Gastrocnemius medialis (tissue), 4 donors: ENCODE measurements at places on chromosomes 11 and 22. TPM values are rescaled to one million over a fixed set of nuclear protein-coding genes. Genes with fewer than 3 reads are reported as not detected.

DNA sequence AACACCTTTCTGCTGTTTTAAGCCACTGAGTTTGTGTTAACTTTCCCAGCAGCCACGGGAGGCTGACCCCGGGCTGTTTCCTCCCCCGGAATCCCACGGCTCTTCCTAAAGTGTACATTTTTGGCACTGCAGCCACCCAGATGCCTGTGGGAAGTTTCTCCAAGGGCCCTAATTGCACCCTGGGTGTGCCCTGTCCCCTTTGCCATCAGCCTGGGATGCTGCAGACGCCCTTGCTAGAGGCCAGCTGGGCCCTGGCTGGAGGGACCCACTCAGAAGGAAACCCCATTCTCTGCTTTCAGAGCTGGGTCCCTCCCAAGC is 883.3 kb downstream of the BRD1 start:
- H3K36me3 ChIP-seq, result no peaks in the 10 kb centered on the region
- H3K4me1 ChIP-seq, result no peaks in the 10 kb centered on the region
- H3K27ac ChIP-seq, result no peak overlapping the region
- DNase-seq, result no peak

DNA sequence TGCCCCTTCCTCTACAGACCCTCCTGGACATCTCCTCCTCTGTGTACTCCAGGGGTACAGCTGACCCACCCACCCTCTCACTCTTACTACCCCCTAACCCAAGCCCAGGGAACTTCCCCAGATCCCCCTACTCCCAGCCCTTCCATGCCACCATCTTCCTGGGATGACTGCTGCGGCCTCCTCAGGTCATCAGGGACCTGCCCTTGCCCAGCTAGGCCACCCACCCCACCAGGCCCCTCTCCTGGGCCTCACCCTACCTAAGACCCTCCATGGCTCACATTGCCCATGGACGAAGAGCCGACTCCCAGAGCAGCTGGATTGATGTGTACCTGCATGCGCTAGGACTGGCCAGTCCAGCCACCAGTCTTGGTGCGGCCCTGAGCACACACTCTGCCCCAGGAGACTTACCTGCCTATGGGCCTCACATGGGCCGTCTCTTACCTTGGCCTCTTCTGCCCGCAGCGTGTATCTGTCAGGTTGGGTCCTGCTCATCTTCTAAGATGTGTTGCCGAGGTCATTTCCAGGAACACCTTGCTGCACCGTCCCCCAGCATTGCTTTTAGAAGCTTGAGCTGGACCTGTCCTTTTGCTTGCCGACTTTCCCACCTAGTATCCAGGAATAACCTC is 2.0 kb upstream of the CLDN5 start:
- H3K4me3 ChIP-seq, result no peak overlapping the region
- no peak for DNase-seq
- peaks cover 26% of the 10 kb centered on the region for H3K27me3 ChIP-seq
- H3K36me3 ChIP-seq, result no peaks in the 10 kb centered on the region
- H3K4me1 ChIP-seq, result peaks cover 8% of the 10 kb centered on the region
- H3K27ac ChIP-seq, result peak overlapping the region; percentile 85

DNA sequence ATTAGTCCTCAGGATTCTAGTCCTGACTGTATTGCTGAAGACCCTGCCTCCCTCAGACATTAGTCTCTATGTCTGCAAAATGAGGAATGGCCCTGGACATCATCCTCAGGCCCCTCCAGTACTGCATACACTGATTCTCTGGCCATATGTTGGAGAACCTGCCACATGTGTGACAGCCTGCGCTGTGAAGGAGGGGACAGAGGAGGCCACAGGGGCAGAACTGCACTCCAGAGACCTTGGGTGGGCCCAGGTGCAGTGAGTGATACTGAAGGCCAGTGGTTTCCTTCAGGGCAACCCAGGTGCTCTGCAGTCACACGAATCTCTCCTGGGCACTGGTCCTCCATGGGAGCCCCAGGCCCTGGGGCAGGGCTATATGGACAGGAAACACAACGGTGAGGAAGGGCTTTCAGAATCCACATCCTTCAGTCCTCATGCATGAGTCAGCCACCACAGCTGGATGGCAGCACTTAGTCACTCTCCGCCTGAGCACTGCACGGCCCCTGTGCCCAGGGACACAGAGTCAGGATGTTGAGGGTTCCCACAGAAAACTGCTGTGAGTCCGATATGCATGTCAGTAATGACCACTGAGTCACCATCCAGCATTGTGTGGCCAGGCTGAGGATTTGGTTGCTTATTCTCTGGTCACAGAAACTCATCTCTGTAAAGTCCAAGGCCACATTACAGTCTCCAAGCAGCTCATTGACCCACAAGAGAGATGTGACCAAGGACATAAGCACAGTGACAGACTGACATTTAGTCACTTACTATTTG is 39.7 kb downstream of the ME3 start:
- H3K4me1 ChIP-seq, result peaks cover 30% of the 10 kb centered on the region
- H3K36me3 ChIP-seq, result no peaks in the 10 kb centered on the region
- no peaks in the 10 kb centered on the region for H3K27me3 ChIP-seq
- no peak overlapping the region for H3K4me3 ChIP-seq
- DNase-seq, result no peak

DNA sequence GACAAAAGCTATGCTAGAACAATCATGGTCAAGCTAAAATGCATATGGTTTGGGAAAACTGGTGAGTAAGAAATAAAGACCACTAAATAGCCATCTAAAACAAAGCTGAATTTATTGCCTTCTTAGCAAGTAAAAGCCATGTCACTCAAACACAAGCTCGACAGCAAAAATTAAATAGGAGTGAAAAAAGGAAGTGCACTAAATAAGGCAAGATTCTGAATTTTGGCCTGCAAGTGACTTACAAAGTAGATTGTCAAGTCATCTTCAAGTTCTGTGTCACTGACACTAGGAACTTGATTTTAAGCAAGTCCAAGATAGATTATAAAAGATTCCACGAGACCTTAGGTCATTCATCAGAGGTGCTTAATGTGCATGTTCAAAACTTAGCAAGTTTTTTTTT is 27.4 kb downstream of the TUG1 start:
- DNase-seq, result no peak
- H3K4me3 ChIP-seq, result no peak overlapping the region
- no peaks in the 10 kb centered on the region for H3K4me1 ChIP-seq
- no peak overlapping the region for H3K27ac ChIP-seq
- no peaks in the 10 kb centered on the region for H3K36me3 ChIP-seq

DNA sequence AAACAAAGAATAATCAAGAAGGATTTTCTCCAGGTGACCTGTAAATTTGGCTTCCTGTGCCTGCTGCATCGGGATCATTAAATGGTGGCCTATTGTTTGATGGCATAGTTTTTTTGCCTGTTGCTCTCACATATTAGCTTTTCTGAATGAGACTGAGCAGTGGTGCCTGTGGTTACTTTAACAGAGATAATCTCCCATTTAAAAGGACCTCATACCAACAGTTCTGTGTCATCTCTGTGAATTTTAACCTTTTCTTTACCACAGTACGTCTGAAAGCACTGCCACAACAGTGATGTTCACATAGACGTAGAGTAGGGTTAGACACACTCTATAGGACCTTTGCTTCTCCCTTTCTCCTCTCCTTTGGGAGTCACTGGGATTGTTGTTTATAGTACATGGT is 22.9 kb upstream of the RCE1 start:
- H3K27me3 ChIP-seq, result no peaks in the 10 kb centered on the region
- H3K36me3 ChIP-seq, result no peaks in the 10 kb centered on the region
- H3K4me1 ChIP-seq, result no peaks in the 10 kb centered on the region
- no peak for DNase-seq
- H3K27ac ChIP-seq, result no peak overlapping the region

- H3K27ac ChIP-seq, result no peak overlapping the region
- no peak for DNase-seq
- H3K4me3 ChIP-seq, result no peak overlapping the region
- no peaks in the 10 kb centered on the region for H3K4me1 ChIP-seq
- no peaks in the 10 kb centered on the region for H3K36me3 ChIP-seq
Observed at GRCh38 chr11:69110451-69110850, 45.3 kb upstream of the SMIM38 start.

DNA sequence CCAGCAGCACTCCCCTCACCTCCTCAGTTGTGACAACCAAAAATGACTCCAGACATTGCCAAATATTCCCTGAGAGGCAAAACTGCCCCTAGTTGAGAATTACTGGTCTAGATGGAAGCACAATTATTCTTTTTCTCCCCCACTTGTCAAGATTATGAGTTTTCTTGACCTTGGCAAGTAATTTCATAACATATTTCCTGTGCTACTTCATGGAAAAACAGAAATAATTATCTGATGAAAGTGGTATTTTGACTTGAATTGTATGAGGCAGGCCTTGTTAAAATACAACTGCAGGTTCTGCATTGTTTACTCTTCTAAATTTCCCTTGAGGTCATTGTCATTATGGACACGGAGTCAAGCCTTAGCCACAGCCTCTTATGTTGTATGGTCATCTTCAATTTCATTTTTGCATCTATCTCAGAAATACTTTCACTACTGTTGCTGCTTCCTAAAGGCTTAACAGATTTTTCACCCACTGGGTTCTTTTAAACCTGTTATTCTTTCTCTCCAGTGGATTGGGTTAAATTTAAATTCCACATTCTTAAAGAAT is 32.2 kb upstream of the LDLRAD3 start:
- no peak overlapping the region for H3K4me3 ChIP-seq
- no peaks in the 10 kb centered on the region for H3K27me3 ChIP-seq
- no peaks in the 10 kb centered on the region for H3K36me3 ChIP-seq
- H3K4me1 ChIP-seq, result peaks cover 12% of the 10 kb centered on the region
- H3K27ac ChIP-seq, result no peak overlapping the region

GRCh38 chr11:117908959-117909610 is 20.1 kb downstream of the TMPRSS13 start:
- H3K27me3 ChIP-seq, result peaks cover 3% of the 10 kb centered on the region

GRCh38 chr11:76184551-76184993 is 21.7 kb downstream of the WNT11 start:
- H3K4me3 ChIP-seq, result no peak overlapping the region
- H3K36me3 ChIP-seq, result no peaks in the 10 kb centered on the region
- H3K27me3 ChIP-seq, result no peaks in the 10 kb centered on the region

- no peaks in the 10 kb centered on the region for H3K27me3 ChIP-seq
- no peak overlapping the region for H3K27ac ChIP-seq
- H3K36me3 ChIP-seq, result no peaks in the 10 kb centered on the region
- no peak for DNase-seq
- no peak overlapping the region for H3K4me3 ChIP-seq
- peaks cover 5% of the 10 kb centered on the region for H3K4me1 ChIP-seq
Observed at GRCh38 chr22:27982106-27982505, 63.0 kb upstream of the PITPNB start.

DNA sequence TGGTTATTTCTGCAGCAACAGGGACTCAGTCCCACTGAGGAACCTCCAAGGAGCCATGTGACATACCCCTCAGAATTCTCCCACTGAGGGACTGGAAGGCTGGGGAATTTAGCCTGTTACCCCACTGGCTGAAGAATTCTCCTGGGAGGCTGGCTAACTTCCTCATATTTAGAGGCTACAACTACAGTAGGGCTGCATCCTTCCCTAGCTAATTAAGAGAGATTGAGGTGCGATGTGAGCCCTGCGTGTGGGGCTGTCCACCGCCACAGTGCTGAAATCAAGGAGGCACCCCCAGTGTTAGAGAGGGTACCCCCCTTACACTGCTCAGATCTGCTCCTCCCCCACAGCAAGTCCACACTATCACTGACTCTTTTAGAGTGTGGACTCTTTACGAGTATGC is 21.1 kb downstream of the EIF3F start:
- DNase-seq, result no peak
- no peaks in the 10 kb centered on the region for H3K4me1 ChIP-seq
- no peak overlapping the region for H3K4me3 ChIP-seq
- H3K27ac ChIP-seq, result no peak overlapping the region
- no peaks in the 10 kb centered on the region for H3K27me3 ChIP-seq

DNA sequence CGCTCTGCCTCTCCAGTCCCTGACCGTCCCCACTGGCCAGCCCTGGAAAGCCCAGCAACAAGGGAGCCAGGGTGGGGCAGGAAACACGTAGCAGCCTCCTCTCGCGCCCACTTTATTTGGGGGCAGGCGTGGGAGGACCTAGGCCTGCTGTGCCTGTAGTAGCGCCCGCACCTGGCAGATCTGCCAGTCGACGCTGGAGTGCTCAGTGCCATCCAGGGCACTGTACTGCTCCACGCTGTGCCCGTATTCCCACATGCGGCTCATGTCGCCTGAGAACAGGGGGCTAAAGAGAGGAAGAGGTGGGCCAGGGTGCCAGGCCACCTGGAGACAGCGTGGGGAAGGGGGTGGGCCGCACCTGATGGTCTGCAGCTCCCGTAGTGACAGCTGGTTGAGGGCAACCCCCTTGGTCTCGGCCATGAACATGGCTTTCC is 17.0 kb upstream of the DRICH1 start:
- no peak for DNase-seq
- H3K36me3 ChIP-seq, result no peaks in the 10 kb centered on the region
- H3K4me3 ChIP-seq, result no peak overlapping the region
- H3K4me1 ChIP-seq, result no peaks in the 10 kb centered on the region
- no peaks in the 10 kb centered on the region for H3K27me3 ChIP-seq
- H3K27ac ChIP-seq, result no peak overlapping the region

DNA sequence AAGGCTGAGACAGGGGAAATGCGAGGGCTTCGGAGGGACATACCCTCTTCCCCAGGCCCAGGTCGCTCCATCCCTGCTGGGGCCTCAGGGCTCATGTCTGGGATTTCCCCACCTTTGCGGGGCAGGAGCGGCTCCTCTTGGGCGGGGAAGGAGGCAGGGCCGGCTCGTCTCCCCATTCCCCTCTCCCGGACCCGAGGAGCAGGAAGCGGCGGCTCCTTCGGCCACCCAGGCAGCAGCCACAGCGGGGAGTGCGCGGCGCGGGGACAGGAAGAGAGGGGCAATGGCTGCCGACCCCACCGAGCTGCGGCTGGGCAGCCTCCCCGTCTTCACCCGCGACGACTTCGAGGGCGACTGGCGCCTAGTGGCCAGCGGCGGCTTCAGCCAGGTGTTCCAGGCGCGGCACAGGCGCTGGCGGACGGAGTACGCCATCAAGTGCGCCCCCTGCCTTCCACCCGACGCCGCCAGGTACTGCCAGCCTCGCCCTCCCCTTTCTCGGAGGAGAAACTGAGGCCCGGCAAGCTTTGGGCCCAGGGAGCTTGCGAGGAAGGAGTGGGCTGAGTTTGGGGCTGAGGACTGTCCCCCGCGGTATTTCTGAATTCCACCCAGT is at the start of gene ANKK1:
TSS of gene ANKK1 (plus strand) at position 175 of the 607 bp plus-strand sequence. CDS start at position 281, 106 bp downstream.
- H3K27me3 ChIP-seq, result peaks cover 16% of the 10 kb centered on the region
- H3K27ac ChIP-seq, result no peak within 1 kb of the TSS
- H3K36me3 ChIP-seq, result no peaks in the 10 kb centered on the region
- H3K4me3 ChIP-seq, result no peak within 1 kb of the TSS
- no peaks in the 10 kb centered on the region for H3K4me1 ChIP-seq
- no peak for DNase-seq

GRCh38 chr11:109939166-109939810 is 153.9 kb upstream of the ZC3H12C start:
- no peak overlapping the region for H3K4me3 ChIP-seq
- H3K36me3 ChIP-seq, result no peaks in the 10 kb centered on the region
- DNase-seq, result peak; percentile 9
- no peak overlapping the region for H3K27ac ChIP-seq
- no peaks in the 10 kb centered on the region for H3K4me1 ChIP-seq

LDLRAD3 gene
- total RNA-seq, result 12.8 TPM

IFITM10 gene
- total RNA-seq, result 1.1 TPM

OR4A16 gene
- not detected for total RNA-seq

OR10S1 gene
- total RNA-seq, result not detected

CLDN5 gene
- total RNA-seq, result 40.4 TPM

MAP6 gene
- total RNA-seq, result 0.33 TPM

FAM83F gene
- 0.07 TPM for total RNA-seq

SPINDOC gene
- 3.8 TPM for total RNA-seq

BBOX1 gene
- 0.65 TPM for total RNA-seq

CDC42EP2 gene
- 5.9 TPM for total RNA-seq
